ENCODE measurements at places on chromosomes 7 and 10.
A peak's percentile ranks its signal among the peaks of the same experiment; 100 is the strongest.

DNA sequence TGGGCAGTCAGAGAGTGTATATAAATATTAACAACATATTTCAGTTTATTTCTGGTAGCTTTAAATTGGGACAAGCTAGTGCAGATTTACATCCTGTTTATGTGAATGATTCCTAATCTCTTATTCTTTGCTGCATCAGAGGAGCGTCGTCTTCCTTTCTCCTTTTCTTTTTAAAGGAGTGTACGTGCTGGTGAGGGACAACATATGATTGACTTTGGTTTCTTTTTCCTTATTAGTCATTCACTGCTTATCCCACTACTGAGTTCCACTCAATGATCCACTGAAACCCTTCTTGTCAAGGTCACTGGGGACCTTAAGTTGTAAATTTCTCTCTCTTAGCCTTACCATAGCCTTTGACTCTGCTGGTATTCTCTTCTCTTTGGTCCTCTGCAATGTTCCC is 116.3 kb downstream of the EXOC4 start:
- DNase-seq = no peak

DNA sequence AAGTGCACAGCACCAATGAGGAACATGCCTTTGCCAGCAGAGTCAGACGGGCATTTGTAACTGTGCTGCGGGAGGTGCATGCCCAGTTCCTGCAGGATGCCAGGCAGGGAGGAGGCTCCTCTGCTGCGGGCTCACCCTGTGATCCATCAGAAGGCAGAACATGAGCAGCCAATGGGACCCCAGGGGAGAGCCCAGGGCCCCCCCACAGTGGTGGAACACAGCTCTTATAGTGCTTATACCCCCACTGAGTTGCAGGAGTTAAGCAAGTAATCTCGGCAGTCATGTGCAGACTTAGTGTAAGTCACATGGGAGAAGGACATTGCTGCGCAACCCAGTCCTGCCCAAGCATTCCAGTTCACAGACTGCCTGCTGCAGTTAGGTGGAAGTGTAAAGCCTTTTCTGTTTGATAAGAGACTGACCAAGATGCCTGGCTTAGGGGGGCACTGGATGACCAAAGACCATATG is 120.3 kb upstream of the TMEM106B start:
- no peak for DNase-seq

DNA sequence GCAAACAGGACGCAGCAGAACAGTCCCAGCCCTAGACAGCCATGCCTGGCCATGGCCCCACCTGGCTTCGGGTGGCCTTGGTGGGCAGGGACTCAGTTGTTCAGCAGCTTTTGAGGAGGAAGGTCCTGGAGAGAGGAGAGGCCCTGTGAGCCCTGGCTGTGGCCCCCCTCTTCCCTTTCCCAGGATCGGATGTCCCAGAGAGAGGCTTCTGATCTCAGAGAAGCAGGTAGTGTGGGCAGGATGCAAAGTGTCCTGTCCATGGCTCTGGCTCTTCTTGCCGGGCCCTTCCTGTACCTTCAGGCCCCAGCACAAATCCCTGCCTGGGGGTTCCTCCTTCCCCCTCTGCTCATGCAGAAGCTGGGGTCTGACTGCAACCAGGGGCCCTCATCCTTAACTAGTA is 1.6 kb downstream of the PRRT4 start:
- DNase-seq = no peak

- DNase-seq = no peak
These were observed 183.9 kb upstream of the MBL2 start for GRCh38 chr10:52956461-52956860.

- DNase-seq = peak; percentile 44
These were observed 2.0 kb downstream of the ZNF503 start for GRCh38 chr10:75399461-75400162.

DNA sequence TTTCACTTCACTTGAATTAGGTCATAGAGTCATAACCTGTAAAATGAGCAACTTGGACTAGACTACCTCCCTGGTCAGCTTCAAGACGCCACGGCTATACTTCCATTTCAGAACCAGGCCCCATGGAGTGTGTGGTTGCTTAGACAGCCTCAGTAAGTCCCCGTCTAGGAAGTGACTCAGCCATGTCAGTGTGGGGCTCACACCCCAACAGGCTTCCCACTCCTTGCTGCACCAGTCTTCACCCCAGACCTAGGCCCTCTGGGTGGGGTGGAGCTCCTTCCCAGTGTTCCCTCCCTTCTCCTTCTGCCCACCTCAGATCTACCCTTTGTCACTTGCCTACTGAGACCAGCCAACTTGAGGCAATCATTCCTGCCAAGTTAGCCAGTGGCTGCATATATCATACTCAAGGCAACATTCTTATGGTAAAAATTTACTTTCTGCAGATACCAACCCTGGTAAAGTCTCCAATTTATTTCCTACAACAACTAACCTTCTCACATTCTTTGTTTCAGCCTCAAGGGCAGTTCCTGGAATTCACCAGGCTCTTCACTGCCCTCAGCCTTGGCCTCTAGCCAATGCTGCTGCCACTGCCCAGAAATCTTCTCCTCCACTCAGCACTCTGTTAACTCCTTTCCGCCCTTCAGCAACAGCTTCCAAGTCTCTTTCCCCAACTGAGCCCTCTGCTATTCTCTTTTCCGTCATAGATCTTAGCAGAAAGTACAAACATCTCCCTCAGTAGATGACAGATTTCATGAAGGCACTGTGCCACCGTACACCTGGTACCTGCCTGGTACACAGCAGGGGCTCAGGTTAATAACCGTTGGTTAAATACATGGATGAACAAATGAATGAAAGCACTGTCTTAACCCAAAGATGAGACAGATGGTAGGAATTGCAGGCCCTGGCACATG is 31.3 kb upstream of the ZNRF2 start:
- DNase-seq = no peak

DNA sequence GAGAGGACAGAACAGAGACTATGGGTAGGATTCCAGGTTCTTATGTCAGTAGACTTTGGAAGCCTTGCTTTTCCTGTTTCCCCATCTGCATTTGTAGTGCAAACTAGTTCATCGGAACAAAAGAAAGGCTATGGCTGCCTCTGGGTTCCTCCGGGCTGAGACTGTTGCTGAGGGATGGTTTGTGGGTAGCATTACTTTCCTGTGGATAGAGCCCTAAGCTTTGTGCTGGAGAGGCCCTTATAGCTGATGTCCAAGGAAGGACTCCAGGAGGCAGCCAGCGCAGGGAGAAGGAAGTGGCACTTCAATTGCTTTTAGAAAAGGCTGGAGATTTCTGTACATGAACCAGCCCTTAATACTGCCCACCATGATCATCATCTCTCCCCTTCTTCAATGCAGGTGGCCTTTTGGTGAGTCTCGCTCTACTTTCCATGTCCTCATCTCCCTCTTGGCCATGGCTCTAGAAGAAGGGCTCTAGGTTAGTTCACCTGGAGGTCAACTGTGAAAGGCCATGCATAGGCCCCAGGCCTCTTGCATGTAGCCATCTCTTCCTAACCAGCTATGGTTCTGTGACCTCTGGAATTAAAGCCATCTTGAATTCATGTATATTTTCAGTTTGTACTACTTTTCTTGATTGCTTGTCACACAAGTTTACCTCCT is 15.4 kb downstream of the MXI1 start:
- DNase-seq = no peak

DNA sequence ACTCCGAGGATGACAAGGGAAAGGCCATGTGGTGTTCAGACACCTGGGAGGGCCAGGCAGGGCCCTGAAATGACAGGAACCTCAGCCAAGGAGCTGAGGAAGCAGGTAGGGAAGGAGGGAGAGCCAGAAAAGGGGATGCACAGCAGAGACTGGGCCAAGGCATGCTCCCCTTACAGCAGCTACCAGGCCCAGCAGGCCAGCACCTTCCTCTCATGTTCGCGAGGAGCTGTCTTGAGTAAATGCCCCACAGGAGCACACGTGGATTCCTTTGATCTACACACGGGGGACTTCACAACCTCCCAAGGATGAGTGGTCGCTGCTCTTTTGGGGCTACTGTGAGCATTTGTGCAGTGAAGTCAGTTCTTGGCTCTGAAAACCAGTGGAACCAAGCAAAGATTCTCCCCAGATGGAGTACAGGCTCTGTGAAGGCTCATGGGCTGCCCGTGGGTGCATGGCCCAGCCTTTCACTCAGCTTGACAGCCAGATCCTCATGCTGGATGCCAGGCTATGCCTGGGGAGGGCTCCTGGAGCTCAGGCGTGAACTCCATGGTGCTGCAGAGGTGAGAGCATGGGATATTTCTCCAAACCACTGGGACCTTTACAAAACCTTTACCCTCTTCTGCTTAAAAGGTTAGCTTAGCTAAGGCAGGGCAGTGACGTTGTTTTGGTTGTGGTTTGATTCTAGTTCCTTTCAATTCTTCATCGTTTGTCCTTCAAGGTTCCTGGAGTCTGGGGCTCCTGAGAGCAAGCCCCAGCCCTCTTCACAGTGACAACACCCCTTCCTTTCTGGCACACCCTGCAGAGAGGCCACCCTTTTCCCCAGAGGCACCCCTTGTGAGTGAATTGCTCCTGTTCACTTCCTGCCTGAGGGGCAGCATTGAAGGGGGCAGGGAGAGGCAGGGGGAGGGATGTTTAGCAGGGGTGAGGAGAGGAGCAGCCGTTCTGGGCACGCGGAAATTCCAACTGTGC is 74.2 kb upstream of the ZPBP start:
- no peak for DNase-seq

All from stimulated activated CD4-positive, alpha-beta T cell treated with anti-CD3 and anti-CD28 coated beads, Interleukin-12 subunit alpha, Interleukin-12 subunit beta, amount 100 ng/mL, for 4 hours (primary cell).